ENCODE measurements at places on chromosomes 6 and 20. TPM values are rescaled to one million over a fixed set of nuclear protein-coding genes. Genes with fewer than 3 reads are reported as not detected.

- no peaks in the 10 kb centered on the region for H3K4me1 ChIP-seq
- no peak overlapping the region for H3K4me3 ChIP-seq
- H3K36me3 ChIP-seq, result no peaks in the 10 kb centered on the region
- DNase-seq, result peak; percentile 1
Measured at GRCh38 chr20:25011831-25012241, 19.3 kb upstream of the APMAP start.

GRCh38 chr6:156881687-156882629 lies 104.8 kb downstream of the ARID1B start:
- H3K4me1 ChIP-seq, result peaks cover 22% of the 10 kb centered on the region
- no peaks in the 10 kb centered on the region for H3K36me3 ChIP-seq
- H3K4me3 ChIP-seq, result no peak overlapping the region
- no peaks in the 10 kb centered on the region for H3K27me3 ChIP-seq
- no peak for DNase-seq
- no peak overlapping the region for H3K27ac ChIP-seq

GRCh38 chr6:92468066-92468465 lies 951.3 kb downstream of the EPHA7 start:
- no peak overlapping the region for H3K27ac ChIP-seq
- no peaks in the 10 kb centered on the region for H3K4me1 ChIP-seq
- no peak overlapping the region for H3K4me3 ChIP-seq
- no peak for DNase-seq
- H3K27me3 ChIP-seq, result no peaks in the 10 kb centered on the region
- no peaks in the 10 kb centered on the region for H3K36me3 ChIP-seq

The C4B gene
- 137 TPM for total RNA-seq

The TPD52L1 gene
- 17.8 TPM for total RNA-seq
